ENCODE measurements at places on chromosomes 2 and 18.

DNA sequence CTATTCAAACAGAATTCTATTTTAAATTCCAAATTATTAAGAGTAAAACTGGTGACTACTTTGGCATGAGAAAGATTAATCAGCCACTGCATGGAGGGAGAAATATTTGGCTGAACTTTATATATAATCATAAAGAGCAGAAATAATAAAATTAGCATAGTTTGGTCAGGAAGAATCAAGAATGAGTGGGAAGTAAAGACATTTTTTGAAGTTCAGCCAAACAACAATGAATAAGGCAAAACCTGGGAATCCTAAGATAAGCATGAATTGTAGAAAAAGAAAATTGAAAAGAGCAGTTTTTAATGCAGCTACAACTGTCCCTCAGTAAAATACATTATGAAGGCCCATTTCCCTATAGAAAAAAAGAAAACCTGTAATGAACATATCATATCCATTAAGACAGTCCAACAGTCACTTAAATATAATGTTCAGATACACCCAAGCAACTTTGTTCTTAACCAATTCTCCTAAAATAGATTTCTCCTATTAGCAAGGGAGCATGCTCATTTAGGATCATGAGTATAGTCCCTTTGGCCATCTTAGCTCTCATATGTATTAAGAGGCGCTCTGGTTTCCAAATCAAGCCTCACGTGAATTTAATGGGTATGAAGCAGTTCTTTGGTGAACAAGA is 6.5 kb downstream of the TMEM17 start:
- no peak for DNase-seq

DNA sequence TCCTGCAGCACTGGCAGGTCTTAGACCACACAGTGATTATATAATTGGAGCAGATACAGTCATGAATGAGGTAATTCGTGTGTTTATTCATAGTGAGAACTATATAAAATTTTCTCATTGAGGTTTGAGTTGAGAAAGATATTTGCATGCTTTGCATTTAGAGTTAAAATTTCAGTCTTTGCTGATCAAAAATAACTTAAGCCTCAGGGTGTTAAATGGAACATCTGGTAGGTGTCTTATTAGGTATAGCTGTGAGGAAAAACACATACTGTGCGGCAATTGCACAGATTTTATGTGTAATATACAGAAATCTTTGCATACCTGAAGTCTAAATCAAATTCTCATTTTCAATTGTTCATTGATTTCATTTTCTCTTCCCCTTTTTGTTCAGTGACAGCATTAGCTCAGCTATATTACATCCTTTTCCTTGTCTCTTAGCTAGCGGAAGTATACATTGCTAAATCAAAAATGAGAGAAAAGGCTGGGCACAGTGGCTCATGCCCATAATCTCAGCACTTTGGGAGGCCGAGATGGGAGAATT is 21.2 kb downstream of the GORASP2 start:
- DNase-seq, result no peak

- no peak for DNase-seq
Observed at GRCh38 chr2:134406311-134406710, 152.4 kb downstream of the MGAT5 start.

- DNase-seq, result no peak
Observed at GRCh38 chr2:100771125-100771524, 48.8 kb upstream of the NPAS2 start.

GRCh38 chr2:216343221-216343980 is 28.9 kb downstream of the MARCHF4 start:
- no peak for DNase-seq

- DNase-seq, result no peak
Observed at GRCh38 chr2:108884619-108885018, 98.0 kb downstream of the CCDC138 start.

DNA sequence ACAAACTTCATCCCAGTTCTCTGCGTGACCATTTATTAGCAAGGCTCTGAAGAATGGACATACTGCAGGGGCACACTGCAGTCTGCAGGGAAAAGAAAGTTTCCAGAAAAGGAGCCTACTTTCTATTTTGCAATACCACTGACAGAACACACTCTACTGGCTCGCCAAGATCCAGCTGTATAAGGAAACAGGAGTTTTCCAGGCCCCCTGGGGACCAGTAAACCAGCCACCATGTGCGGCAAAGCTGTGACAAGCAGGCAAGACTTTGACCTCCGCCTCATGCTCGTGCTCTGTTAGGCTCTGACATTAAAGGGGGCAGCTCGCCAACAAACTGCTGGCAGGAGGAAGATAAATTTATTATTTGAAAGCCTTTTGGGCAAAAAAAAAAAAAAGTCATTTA is 67.3 kb downstream of the CCBE1 start:
- no peak for DNase-seq

GRCh38 chr2:216286616-216287231 is 85.6 kb downstream of the MARCHF4 start:
- DNase-seq, result no peak

DNA sequence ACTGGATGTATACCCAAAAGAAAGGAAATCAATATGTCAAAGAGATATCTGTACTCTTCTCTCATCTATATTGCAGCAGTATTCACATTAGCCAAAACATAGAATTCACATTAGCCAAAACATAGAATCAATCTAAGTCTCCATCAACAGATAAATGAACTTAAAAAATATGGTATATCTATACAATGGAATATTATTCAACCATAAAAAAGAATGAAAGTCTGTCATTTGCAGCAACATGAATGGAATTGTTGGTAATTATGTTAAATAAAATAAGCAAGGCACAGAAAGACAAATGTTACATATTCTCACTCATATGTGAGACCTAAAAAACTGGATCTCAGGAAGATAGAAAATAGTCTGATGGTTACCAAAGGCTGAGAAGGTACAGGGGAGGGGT is 212.1 kb upstream of the ZC3H15 start:
- no peak for DNase-seq

- no peak for DNase-seq
Observed at GRCh38 chr18:24516261-24516660, 55.8 kb downstream of the HRH4 start.

DNA sequence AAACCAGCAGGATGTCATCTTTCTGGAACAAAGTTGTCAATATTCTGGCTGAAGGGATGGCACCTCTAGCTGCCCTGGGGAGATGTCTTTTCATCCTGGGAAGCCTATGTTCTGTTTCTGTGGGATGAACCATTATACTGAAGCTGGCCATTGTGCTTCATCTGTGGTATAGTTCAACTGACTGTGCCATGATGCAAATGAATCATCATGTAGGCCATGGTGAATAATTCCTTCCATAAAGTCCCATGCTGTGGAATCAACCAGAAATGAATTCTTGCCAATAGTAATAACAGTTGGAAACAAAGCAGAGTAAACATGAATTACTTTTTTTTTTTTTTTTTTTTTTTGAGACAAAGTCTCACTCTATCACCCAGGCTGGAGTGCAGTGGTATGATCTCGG is 64.1 kb upstream of the CNGA3 start:
- DNase-seq, result no peak

GRCh38 chr2:100891906-100892642 is 72.1 kb downstream of the NPAS2 start:
- no peak for DNase-seq

DNA sequence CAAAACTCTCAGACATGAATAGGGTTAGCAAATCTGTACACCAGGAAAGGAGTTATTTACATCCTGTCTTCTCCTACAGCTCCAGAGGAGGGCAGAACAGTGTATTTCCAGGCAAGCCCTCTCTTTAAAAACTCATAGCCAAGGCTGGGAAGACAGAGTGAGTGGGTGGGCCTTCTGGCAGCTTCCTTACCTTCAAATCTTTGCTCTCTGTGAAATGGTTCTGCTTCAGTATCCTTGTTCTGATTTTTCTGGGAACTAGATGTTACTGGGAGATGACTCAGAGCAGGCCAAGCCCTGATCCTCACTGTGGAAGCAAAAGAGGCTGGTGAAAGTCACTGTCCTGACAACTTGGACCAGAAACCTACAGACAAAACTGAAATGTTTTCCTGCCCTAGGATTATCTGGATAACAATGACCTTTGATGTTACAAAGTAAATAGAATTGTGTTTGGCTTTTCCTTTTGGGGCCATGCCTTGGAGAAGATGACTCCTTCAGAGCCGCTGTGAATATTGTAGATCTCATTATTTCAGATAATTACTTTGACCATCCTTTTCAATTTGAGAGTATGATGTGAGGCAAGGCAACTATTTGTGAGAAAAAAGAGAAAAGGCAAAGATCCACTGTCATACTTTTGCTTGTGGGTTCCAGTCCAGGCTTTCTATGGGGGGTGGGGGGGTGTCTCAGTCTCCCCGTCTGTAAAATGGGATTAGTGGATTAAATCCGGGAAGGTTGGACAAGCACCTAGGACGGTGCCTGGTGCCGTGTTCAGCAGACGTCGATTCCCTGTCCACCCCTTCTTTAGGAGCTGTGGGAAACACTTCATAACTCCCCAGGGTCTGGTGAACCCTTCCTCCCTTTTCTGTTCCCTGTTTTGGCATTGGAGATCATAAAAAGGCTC is 644 bp upstream of the QPCT start:
- peak; percentile 15 for DNase-seq

GRCh38 chr2:45889620-45890370 is 238.3 kb downstream of the PRKCE start:
- DNase-seq, result no peak

Measured in DMS 273 treated with DMSO at 0.1 percent for 48 hours (cell line).